ENCODE measurements at places on chromosomes 3 and 15. TPM values are rescaled to one million over a fixed set of nuclear protein-coding genes. Genes with fewer than 3 reads are reported as not detected.
A peak's percentile ranks its signal among the peaks of the same experiment; 100 is the strongest.

Gene SLC22A14
- 0.29 TPM for total RNA-seq

DNA sequence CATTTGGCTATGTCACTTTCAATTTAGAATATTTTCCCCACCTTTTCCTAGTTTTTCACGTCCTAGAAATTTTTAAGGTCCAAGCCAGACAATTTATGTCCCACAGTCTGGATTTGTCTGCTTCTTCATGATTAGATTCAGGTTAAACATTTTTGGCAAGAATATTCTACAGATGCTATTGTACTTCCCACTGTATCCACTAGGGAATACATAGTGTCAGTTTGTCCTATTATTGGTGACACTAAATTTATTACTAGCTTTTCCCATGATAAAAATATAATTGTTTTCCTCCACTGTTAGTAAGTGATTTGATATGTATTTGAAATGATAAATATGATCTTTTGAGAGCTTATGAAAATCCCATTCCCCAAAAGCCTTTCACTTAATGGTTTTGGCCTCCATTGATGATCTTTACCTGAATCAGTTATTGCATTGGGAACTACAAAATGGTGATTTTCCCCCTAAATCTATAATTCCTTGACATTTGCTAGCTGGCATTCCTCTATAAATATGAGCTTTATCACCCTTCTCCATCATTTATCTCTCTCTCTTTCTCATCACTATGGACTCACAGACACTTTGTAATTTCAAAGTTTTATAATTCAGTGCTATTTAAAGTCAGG lies 8.3 kb downstream of the ARL14 start:
- DNase-seq = no peak

- peak; percentile 49 for DNase-seq
These were observed 53.4 kb downstream of the FEM1B start for GRCh38 chr15:68330901-68331300.

DNA sequence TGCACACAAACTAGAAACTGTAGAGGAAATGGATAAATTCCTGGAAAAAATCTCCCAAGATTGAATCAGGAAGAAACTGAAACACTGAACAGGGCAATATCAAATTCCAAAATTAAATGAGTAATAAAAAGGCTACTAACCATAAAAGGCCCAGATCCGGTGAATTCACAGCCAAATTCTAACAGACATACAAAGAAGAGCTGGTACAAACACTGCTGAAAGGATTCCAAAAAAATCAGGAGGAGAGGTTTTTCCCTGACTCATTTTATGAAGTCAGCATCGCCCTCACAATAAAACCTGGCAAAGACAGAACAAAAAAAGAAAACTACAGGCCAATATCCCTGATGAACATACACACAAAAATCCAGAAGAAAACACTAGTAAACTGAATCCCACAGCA lies 462.4 kb upstream of the THBS1 start:
- no peak for DNase-seq

- DNase-seq = no peak
These were observed 67.9 kb downstream of the DCUN1D1 start for GRCh38 chr3:182912474-182912873.

- no peak for DNase-seq
These were observed 32.1 kb upstream of the EBLN2 start for GRCh38 chr3:73029321-73029796.

Gene SLC9C1
- 0.48 TPM for total RNA-seq

DNA sequence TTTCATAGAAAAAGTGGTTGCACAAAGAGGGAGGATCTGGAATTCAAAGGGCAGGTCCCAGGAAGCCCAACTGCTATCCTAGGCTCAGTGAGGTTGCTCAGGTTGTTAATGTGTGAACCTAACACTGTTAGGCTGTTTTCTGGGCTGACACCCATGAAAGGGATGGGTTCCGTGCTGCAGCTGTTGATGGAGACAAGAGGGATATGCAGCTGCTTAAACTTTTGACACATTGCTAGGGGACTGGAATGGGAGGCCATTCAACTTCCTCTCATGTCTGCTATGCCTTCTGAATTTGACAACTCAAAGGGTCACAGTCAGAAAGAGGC lies 198.0 kb upstream of the NR2E3 start:
- DNase-seq = no peak

GRCh38 chr3:58116161-58116955 lies 94.4 kb downstream of the DNASE1L3 start:
- DNase-seq = no peak

DNA sequence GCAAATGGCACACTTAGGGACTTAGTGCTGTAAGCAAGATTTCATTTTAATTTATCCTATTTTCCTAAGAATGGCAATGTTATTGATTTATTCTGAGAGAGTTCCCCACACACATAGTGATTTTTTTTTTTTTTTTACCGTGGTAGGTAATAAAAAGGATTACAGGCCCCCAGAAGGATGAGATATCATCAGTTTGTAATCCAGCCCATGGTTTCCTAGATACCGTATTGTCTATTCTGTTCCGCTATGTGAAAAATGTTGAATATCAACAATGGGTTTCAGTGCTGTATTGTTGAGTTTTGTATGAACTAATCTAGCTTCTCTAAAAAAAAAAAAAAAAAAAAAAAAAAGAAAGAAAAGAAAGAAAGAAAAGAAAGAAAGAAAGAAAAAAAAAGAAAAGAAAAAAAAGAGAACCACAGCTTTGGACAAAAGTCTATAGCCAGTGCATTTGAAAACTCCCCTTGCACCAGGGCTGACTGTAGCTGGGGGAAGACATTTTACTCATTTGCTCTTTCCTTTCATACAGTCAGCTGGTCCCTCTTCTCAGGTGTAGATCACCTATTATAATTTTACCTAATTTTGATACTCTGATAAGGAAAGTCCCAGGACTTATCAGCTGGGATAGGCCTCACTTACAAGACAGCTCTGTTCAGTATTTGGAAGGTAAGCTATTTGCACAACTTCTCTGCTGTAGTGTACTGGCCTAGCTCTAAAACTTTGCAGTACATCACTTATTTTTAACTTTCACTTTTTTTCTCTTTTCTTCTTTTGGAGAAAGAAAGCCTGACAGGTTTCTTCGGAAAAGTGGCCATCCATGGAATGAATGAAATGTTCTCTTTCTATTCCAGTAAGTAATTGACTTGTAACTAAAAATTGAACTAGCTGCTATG lies 101.4 kb upstream of the SOX2 start:
- no peak for DNase-seq

GRCh38 chr3:160486459-160486869 lies 36.9 kb upstream of the TRIM59 start:
- DNase-seq = no peak

GRCh38 chr3:128400671-128401070 lies 66.0 kb downstream of the DNAJB8 start:
- no peak for DNase-seq

DNA sequence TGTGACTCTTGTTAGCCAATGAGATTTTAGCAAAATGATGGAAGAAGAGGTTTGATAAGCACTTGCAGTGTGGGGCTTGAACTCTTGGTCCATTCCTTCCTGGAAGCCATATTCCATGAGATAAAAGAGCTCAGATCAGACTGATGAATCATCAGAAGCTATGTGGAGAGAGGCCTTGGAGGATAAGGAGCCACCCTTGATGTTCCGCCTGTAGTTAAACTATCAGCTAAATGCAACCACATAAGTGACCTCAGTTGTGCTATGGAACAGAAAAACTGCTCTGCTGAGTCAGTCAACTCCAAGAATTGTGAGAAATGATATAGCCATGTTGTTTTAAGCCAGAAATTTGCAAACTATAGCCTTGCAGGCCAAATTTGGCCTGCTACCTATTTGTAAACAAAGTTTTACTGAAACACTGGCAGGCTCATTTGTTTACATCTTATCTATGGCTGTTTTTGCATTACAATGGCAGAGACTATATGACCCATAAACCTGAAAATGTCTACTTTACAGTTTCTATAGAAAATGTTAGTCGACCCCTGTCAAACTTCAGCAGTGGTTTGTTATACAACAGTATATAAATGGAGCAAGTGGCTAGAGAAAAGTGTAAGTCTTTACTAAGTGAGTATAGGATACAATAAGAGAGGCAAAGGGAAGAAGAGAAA lies 27.6 kb upstream of the GAP43 start:
- no peak for DNase-seq

DNA sequence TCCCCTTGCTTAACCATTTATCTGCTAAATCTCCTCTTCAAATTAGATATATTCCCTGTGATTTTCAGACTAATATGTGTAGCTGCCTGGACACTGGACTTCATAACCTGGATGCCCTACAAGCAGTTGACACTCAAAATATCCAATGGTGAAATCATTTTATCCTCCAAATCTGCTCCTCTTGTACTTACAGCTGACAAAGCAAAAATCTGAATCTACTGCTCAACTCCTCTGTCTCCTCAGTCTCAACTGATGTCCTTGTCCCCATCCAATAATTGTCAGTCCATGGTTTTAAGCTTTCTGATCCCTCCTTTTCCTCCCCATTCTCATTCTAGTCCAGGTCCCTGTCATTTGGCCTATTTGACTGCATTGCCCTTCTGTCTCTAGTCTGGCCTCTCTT lies 411.8 kb downstream of the TBC1D5 start:
- no peak for DNase-seq

DNA sequence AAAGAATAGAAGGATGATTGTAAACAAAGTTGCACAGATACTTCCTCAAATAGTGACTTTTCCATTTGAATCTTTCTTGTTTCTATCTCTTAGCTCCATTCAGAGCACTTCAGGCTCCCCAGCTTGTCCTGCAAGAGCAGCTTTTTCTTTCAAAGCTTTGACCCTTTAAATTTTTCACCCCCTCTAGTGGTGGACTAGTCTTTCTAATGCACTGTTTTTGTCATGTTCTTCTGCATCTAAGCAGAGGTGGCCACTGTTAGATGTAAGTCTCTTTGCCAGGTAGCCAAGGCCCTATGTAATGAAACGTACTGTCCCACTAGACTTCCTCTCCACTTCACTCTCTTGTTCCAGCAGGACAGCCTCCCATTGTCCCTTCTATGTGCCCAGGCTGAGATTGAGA lies 74.0 kb upstream of the MANF start:
- DNase-seq = no peak

Gene TMCC1
- total RNA-seq = 29.8 TPM

Gene GOLGA8J
- 0.44 TPM for total RNA-seq

DNA sequence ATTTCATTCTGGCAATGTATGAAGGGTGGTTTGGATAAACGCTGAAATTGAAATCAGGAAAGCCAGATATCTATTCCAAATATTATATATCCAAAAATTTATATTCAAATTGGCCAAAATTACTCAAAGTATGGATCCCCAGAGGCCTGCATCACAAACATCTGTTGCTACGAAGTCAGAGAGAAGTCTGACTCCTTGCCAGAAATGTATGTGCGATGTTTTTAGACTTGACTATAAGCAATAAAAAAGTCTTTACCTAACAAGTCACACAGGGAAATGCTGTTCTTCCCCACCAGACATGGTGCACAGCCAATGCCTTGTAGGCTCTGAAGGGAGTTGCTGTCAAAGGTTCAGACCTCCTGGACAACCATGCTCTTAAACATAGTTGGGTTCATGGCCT lies 533.1 kb downstream of the OTOL1 start:
- DNase-seq = no peak

DNA sequence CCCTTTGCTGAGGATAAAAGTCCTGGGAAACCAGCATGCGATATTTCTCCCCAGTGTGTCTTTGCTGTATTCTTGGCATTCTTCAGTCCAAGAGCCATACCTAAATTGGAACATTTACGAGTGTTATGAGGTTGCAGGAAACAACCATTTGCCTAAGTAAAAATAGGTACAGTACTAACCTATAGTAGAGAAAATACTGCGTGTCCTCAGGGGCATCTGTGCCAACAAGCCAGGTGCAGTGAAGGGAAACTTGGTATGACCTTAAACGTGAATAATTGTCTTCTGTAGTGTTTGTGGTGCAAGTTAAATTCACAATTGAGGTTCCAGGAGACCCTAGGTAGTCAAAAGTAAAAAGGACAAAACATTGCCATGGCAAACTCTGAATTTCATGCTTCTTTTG lies 12.2 kb downstream of the IL5RA start:
- no peak for DNase-seq

DNA sequence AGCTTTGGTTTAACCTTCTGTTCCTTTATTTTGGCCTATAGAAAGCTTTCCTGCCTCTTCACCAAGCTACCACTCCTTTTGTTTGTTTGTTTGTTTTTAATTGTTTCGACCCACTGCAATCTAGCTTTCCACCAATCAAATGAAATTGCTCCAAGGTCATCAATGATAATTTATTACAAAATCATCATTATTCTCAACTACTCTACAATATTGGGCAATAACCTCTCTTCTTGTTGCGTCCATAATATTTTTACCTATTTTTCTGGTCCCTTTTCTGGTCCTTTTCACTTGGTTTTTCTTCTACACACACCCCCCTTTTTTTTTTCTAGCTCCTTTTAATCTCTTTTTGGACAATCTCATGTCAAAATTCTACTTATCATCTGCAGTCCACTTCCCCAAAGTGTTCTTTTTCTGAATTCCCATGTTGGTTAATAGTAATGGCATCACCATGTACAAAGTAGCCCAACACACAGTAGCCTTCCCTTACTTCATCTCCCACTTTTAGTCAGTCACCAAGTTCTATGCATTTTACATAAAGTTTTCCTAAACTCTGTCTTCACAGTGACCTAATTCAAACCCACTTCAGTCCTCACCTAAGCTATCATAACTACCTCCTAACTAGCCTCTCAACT lies 11.0 kb upstream of the ANKRD28 start:
- no peak for DNase-seq

Gene EXD1
- not detected for total RNA-seq

Gene RBP2
- total RNA-seq = not detected

DNA sequence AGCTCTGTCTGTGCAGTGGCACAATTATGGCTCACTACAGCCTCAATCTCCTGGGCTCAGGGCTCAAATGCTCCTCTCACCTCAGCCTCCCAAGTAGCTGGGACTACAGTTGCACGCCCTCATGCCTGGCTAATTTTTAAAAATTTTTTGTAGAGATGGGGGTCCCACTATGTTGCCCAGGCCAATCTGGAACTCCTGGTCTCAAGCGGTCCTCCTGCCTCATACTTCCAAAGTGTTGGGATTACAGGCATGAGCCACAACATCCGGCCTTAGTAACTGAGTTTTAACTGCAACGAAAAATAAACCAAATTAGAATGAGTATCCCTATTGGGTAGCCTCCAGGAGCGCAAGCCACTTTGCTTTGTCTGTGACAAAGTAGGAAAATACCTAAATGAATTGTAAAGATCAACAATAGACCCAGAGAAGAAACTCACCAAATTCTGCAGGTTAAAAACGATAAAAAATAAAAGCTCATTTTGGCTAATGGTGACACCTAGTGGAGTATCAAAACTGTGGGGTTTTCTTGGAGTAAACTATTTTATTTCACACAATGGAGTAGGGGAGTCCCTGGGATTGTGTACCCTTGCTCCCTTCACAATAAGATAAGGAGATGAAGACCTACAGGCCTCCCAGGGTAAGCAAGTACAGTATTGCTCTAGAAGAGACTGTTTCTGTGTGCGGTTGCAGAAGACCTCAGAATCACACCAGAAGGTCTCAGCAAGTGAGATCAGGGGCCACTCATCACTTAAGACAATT lies 21.0 kb upstream of the CA12 start:
- no peak for DNase-seq

Gene CD86
- 7.3 TPM for total RNA-seq
